Effector memory CD4-positive, alpha-beta T cell (primary cell): ENCODE measurements at places on chromosomes 2 and 18.

GRCh38 chr2:181005809-181006208 is 25.4 kb downstream of the UBE2E3 start:
- DNase-seq = no peak

- DNase-seq = no peak
Observed at GRCh38 chr2:7738596-7738995, 821.4 kb downstream of the RNF144A start.

DNA sequence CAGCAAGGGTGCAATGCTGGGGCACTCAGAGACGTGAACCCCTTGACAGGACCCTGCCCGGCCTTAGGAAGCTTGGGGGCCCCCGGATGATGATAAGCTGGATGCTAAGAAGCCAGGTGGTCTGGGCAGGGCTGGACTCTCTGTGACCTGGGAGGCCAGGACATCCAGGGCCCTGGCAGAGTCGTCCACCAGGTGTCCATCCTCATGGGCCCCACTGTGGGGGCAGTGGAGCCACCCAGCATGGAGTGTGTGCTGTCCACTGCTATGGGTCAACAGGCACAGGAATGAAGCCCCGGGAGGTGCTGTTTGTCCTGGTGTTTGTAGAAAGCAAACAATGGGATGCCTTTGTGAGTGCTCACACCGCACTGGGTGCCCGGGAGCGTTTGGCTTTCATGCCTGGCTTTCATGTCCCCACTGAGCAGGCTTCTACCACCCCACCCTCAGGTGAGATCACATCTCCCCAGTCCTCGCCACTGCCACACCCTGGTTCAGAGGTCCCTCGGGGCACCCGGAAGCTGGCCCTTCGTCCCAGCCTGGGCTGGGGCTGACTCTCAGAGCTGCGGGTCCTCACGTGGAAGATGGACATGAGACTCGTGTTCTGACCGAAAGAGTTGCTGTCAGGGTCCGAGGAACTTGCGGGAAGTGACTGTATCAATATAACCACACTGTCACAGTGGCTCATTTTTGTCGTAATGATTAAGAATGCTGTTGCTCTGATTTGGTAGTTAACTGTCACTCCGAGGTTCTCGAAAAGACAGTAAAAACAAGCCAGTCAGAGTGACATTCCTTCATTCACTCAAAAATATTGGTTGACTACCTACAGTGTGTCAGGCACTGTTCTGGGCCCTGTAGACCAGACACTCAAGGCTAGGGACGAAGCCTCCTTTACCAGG is 53.3 kb downstream of the INHBB start:
- no peak for DNase-seq

DNA sequence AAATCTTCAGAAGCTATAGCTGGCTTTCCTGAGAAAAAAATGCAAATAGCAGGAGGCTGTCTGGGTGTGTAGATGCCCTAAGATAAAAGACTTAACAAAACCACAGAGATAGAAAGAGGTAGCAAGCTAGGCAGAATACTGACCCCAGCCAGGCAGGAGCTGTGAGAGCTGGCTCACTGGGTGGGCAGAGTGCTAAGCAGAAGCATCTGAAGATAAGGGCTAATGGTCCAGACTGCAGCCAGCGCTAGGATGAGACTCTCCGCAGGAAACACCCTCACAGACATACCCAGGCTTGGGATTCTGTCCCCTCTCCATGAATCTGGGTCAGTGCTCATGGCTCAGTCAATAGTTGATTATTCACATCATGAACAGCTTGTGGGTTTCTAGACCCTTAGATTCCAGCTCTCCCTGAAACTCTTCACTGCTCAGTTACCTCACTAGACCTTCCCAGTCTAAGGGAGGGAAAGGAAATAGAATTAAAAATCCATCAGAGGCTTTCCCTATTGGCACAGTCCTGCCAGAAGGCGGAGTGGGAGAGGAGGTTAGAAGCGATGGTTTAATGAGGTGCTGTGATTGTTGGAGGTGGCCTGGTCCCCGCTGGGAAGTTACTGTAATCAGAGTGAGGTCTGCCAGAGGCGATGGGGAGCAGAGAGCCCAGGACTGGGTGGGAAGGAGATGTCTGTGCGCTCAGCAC is 21.4 kb upstream of the CCBE1 start:
- DNase-seq = no peak
